ENCODE measurements at places on chromosomes 13 and 19.

DNA sequence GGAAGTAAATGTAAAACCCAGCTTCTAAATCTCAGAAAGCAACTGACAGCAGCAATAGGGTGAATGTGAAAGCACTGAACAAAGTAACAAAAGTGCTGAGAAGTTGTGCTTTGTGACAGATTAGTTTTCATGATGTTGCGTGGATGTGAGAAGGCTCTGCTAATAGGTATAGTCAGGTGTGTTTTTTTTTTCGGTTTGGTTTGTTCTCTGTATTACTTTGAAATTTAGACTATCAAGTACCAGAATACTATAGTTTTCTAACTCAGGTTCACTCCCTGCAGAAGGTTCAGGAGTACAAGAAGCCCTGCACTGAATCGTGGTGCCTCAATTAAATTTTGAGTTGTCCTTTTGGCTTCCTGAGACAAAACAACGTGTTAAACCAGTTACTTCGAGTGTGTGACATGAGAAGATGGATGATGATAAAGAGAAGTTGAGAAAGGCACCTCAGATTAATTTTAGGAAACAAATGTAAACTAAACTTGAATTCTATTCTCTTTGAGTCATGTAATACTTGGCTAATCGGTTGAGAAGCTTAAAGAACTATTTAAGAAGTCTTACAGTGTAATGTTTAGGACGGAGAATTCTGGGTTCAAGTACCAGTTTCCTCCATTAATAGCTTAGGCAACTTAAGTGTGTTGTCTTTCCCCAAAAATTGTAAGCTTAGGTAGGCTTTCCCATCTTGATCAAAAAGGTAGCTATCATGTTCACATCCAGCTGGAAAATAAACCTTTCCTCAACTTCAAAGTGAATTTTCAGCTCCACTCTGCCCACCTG, 10.3 kb downstream of the MIR17HG start:
- DNase-seq, result no peak

- no peak for DNase-seq
These were observed 9.5 kb upstream of the VN1R1 start for GRCh38 chr19:57466489-57466888.

DNA sequence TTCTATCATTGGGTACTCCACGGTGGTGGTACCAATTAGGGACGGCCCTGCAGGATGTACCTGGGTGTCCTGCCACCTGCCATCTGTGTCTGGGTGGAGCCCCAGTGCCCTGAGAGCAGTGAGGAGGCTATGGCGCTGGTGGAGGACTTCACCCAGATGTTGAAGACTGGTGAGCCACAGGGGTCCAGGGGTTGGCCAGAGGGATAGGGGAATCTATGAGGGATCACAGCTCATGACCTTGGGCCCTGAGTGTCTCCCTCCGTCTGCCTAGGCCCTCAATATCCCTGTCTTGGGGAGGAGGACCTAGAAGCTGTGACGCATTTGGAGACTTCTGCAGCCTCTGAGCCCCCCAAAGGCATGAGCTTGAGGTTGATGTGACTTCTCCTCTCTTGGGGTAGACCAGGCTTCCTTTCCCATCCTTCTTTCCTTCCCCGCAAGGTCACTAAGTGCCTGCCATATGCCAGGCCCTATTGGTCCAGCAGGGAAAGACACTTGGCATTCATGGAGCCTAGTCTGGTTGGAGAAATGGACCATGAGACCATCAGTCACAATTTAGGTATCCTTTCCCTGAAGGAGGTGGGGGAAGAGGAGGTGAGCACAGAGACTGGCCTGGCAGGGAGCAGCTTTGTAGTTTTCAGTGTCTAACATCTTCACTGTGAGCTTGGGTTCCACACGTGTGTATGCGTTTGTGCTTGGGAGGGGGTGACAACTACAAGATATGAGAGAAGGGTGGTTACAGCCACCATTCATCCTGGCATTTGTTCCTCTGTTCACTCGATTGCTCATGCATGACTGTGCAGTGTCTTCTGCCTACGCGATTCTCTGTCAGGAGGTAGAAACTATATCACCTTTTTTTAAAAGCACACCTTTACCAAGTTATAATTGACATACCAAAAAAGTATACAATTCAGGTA, 5.1 kb upstream of the MZF1 start:
- DNase-seq, result no peak

DNA sequence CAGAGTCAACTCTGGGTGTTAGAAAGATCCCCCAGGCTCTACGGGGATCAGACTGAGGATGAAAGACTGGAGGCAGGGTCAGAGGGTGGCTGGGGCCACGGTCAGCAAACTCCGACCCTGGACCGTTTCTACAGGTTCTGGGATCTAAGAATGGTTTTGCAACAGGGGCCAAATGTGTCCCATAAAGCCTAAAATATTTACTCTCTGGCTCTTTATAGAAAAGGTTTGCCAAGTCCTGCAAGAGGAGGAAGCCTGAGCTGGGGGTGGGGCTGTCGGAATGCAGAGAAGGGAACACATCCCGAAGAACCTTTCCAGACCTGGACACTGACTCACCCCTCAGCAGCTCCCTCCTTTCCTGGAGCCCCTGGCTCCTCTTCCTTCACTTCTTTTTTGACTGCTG, 20.7 kb downstream of the LIG1 start:
- no peak for DNase-seq

DNA sequence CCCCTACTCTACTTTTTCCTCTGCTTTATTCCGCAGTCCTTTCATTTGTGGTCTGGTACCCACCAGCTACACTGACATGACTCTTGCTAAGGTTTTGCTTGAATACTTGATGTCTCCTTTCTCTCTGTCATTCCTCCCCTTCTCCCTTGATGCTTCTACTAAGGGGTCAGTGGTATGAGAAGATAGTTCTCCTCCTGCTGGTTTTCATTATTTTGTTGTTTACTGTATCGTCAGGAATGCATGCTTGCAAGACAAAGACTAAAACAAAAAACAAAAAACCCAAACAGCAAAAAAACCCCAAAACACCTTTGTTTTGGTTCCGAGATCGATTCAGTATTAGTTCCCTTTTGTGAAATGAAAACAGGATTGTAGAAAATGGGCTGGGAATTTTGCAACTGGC, 59.5 kb downstream of the PCCA start:
- DNase-seq, result no peak

GRCh38 chr19:273393-273792, 17.8 kb downstream of the PLPP2 start:
- no peak for DNase-seq

- DNase-seq, result no peak
These were observed 110.8 kb downstream of the TEX29 start for GRCh38 chr13:111431206-111431605.

- no peak for DNase-seq
These were observed 11.4 kb downstream of the ARID3A start for GRCh38 chr19:937259-937694.

DNA sequence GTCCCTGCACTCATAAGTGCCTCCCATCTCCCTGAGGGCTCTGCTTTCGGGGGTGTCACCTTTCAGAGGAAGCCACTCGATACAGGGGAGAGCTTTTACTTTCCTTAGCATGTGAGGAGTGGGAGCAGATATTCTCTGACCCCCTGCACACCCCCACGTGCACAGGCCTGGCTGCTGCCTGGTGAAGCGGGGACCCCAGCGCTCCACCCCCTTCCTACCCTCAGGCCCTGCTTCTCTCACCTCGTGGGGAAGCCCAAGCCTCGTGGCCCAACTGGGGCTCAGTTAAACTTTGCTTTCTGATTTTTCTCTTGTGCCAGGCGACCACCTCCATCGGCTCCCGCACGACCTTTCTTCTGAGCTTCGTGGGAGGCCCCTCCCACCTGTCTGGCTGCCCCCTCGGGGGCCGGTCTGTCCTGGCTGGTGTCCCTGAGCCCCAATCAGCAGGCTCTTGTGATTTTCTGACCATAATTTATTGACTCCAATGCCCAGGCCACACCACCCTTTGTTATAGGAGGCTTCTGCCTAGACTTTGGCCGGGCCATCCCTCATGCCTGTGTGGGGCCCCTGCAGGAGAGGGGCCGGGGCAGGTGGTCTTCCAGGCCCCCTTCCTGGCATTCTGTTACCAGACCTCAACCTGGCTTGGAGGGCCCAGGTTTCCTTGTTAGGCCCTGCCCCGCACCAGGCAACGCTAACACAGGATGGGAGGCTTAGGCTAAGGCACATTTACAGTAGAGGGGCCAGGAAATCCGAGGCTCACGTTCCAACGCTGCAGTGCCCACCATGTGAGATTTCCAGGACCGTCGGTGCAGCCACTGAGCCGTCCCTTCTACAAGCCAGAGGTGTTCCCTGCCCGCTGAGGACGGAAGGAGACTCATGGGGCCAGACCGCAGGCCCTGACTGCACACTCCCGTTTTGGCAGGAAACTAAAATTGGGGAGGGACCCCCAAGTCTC, 3.7 kb downstream of the TMED1 start:
- DNase-seq, result no peak

GRCh38 chr19:41575998-41576397, at the start of gene CEACAM21:
Gene CEACAM21 (plus strand): TSS chr19:41576166. CDS start chr19:41576275, 109 bp downstream.
- no peak for DNase-seq

GRCh38 chr19:45999653-46000121, 4.4 kb downstream of the CCDC61 start:
- DNase-seq, result no peak

GRCh38 chr13:74305876-74306275, 171.7 kb upstream of the KLF12 start:
- no peak for DNase-seq

DNA sequence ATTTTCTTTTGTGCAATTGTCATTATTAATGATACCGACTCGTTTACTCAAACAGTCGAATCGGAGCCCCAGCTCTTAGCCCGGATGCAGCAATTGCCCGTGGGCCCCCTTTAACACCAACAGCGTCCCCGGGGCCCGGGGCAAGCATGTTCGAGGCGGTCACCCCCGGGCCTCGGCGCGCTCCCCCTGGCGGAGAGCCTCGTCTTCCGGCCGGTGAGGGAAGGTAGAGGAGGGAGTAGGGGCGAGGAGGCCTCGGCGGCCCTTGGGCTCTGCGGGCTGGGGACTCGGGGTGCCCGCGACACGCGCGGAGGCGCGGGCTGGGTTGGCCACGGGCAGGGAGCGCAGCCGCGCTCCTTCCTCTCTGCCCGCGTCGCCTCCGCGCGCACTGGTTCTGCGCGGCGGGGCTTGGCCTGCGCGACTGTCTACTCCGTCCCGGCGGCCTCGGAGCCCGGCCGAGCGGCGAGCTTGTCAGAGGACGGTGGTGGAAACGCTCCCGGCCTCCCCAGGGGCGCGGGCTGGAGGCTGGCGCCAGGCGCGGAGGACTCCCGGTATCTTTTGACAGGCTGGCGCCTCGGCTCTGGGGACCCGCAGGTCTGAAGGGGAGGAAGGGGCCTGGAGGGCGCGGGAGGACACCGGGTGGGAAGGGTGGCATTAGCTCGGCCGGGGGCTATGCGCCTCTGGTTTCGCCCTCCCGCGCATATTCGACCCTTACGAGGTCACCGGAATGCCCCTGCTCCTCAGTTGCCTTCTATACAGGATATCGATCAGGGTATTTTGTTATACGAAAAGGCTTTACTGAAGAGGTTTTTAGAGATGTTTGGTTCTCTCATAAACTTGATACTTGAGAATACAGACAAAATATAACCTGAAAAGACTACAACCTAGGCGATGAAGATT, 1.5 kb downstream of the BIVM start:
- DNase-seq, result peak; percentile 41

- no peak for DNase-seq
These were observed 2.3 kb downstream of the MAP3K10 start for GRCh38 chr19:40193587-40193849.

- DNase-seq, result no peak
These were observed 14.0 kb downstream of the KLK4 start for GRCh38 chr19:50897191-50897607.

GRCh38 chr13:27425918-27426630, 1.7 kb downstream of the GTF3A start:
- no peak for DNase-seq

DNA sequence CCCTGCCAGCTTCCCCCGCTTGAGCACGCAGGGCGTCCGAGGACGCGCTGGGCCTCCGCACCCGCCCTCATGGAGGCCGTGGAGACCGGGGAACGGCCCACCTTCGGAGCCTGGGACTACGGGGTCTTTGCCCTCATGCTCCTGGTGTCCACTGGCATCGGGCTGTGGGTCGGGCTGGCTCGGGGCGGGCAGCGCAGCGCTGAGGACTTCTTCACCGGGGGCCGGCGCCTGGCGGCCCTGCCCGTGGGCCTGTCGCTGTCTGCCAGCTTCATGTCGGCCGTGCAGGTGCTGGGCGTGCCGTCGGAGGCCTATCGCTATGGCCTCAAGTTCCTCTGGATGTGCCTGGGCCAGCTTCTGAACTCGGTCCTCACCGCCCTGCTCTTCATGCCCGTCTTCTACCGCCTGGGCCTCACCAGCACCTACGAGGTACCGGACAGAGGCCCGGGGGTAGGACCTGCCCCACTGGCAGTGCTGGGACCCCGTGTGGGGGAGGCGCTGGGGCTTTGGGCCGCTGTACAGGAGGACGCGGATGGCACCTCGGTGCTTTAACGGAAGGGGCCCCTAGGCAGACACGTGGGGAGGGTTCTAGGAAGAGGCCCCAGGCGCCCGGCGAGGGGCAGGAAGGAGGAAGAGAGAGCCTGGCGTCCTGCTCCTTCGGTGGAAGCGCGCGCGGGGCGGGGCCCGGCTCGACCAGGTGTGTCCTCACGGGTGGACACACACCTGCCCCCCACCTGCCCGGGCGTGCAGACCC, 681 bp downstream of the SLC5A5 start:
- no peak for DNase-seq

GRCh38 chr19:31448221-31448657, 99.0 kb upstream of the TSHZ3 start:
- DNase-seq, result no peak

GRCh38 chr19:8611877-8612806, 1.6 kb upstream of the ADAMTS10 start:
- DNase-seq, result no peak

DNA sequence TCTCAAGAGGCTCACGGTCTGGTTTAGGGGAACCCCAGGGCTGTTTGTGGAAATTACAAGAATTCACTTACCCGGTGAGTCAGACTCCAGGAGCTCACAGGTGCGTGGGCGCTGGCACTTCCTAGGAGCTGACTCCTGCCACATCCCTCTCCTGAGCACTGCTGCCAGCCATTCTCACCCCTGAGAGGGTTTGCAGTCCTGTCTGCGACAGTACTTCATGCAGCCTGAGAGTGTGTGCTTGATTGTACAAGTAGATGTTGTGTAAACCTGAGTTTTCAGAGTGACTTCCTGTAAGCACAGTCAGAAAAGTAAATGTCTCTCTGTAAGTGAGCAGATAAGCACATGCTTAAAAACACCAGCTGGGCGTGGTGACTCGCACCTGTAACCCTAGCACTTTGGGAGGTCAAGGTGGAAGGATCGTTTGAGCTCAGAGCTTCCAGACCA, 8.1 kb downstream of the MRPL4 start:
- DNase-seq, result no peak

- DNase-seq, result no peak
These were observed 1.3 kb upstream of the C3 start for GRCh38 chr19:6721773-6722172.

Measured in NCI-H1048 (cell line).